ENCODE measurements at places on chromosomes 16 and 17. TPM values are rescaled to one million over a fixed set of nuclear protein-coding genes. Genes with fewer than 3 reads are reported as not detected.

- no peak overlapping the region for H3K27ac ChIP-seq
- no peaks in the 10 kb centered on the region for H3K4me1 ChIP-seq
- no peaks in the 10 kb centered on the region for H3K36me3 ChIP-seq
- no peak for DNase-seq
Observed at GRCh38 chr17:79563237-79564013, 47.4 kb downstream of the RBFOX3 start.

GRCh38 chr17:2935632-2936031 lies 127.8 kb downstream of the OR1D5 start:
- H3K4me1 ChIP-seq, result peaks cover 17% of the 10 kb centered on the region
- H3K4me3 ChIP-seq, result no peak overlapping the region
- no peak for DNase-seq
- H3K27ac ChIP-seq, result no peak overlapping the region
- no peaks in the 10 kb centered on the region for H3K27me3 ChIP-seq

DNA sequence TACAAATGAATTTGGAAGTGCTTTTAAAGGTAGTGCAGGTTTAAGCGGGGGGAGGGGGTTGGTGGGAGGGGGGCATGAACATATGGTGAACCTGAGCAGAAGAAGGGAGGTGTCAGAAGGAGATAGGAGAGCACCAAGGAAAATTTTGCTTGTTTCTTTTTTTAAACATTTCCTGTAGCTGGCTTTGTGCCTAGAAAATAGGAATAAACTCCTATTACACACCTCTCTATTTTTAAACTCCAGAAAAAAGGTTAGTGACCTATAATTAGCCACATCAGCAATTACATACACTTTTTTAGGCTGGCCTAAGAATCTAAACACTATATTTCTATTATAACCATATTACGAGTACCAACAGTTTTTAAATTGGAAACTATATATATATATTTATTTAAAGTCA lies 159.1 kb downstream of the SKAP1 start:
- H3K27me3 ChIP-seq, result no peaks in the 10 kb centered on the region
- H3K27ac ChIP-seq, result no peak overlapping the region
- no peak for DNase-seq
- H3K4me1 ChIP-seq, result no peaks in the 10 kb centered on the region

DNA sequence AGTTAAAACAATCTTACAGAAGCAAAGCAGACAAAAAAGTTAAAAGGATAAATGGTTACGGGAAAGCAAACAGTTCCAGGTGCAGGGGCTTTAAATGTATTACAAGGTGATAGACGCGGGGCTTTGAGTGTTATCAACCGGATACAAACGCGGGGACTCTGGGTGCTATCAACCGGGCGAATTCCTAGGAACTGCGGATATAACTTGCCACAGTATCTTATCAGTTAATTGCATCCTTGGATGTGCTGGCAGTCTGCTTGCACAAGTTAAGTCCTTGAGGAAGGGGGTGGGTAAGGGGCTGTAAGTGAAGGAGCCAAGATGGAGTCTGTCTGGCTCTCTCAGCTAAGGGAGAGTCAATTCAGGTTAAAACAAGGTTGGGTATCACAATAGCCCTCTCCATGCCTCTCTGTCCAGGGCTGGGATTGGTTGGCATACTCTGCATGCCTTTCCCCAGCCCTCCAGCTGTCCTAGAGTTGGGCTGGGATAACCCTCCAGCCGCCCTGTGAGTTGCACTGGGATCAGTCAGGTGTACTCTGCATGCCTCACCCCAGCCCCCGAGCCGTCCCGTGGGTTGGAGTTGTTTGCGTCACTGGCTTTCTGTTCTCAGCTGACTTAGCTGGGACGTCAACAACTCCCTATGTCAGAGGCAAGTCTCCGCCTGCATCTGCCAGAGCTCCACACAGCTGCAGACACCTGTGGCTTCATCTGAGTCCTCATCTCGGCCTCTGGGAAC lies 40.9 kb downstream of the TMEM235 start:
- H3K27me3 ChIP-seq, result no peaks in the 10 kb centered on the region
- no peak overlapping the region for H3K4me3 ChIP-seq
- no peaks in the 10 kb centered on the region for H3K36me3 ChIP-seq
- DNase-seq, result peak; percentile 94
- peaks cover 51% of the 10 kb centered on the region for H3K4me1 ChIP-seq

- peak; percentile 91 for DNase-seq
- peak overlapping the region; percentile 72 for H3K4me3 ChIP-seq
- peak overlapping the region; percentile 83 for H3K27ac ChIP-seq
- H3K36me3 ChIP-seq, result no peaks in the 10 kb centered on the region
Observed at GRCh38 chr17:81487487-81488275, 24.9 kb downstream of the ACTG1 start.

DNA sequence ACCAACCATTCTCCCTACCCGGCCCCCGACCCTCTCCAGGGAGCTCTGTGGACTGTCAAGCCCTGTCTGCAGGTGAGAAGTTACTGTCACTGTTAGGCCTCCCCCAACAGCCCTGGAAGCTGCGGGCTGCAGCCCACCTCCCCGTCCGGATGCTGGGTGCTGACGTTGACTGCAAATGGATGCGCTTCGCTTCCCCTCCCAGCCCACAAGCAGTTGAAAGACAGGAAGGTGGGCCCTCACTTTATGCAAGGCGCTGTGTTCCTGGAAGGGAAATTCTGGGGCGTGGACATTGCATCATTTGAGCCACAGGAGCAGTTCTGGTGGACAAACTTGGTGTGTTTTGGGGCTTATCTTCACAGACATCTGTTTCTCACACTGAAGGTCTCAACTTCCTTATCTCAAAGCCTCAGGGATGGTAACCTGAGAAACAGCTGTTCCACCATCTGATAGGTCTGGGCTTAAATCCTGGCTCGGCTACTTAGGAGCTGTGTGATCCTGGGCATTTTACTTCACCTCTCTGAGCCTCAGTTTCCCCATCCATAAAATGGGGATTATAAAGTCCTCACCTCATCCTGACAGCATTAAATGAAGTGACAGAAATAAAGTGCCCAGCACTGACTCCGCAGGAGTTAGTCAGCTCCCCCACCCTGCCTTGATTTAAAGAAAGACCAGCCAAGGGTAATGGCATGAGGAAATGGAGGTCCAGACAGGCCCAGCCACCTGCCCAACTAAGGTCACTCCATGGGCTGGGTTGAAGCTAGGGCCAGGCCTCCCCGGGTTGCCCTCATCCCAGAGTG lies 4.6 kb upstream of the DRC7 start:
- H3K27ac ChIP-seq, result no peak overlapping the region
- no peak for DNase-seq
- H3K27me3 ChIP-seq, result no peaks in the 10 kb centered on the region
- H3K36me3 ChIP-seq, result no peaks in the 10 kb centered on the region

DNA sequence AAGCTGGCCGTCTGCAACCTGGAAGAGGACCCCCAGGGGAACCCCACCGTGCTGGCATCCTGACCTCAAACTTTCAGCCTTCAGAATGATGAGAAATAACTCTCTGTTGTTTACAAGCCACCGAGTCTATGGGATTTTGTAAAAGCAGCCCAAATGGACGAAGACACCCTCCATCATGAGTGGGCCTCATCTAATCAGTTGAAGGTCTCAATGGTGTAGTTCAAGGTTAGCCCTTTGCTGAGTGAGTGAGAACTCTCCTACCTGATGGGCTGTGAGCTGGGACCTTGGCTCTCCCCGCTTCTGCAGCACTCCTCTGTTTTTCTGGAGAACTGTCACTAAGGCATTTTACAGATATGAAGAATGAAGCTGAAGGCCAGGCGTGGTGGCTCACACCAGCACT lies 325.9 kb upstream of the TNRC6C start:
- H3K27me3 ChIP-seq, result no peaks in the 10 kb centered on the region
- no peak for DNase-seq
- no peaks in the 10 kb centered on the region for H3K36me3 ChIP-seq
- no peaks in the 10 kb centered on the region for H3K4me1 ChIP-seq
- H3K4me3 ChIP-seq, result no peak overlapping the region
- H3K27ac ChIP-seq, result no peak overlapping the region

DNA sequence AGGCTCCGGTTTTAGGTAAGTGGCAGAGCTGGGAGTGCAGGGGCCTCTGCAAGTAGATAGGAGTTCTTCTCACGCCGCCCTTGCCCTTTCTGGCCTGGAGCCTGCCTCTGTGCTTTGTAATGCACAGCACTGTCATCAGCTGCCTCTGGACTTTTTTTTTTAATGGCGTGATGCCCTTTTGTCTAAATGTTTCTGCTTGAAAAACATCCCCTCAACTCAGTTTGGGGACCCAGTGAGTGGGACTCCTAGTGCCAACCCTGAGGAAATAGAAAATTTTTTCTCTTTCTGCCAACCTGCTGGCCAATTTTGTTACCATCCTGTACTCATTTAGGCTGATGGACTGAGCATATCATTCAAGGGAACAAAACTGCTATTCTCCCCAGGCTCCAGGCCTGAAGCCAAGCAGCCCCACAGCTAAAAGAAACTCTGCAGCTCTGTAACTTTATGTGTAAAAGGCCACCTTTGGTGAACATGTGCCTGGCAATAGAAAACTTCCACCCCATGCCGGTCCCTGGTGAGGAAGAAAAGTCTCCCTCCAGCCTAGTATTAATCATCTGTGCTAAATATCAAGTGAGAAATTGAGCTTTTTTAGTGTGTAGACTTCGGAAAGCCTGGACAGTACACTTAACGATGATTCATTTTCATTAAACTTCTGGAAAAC lies 22.5 kb downstream of the SLC6A2 start:
- H3K36me3 ChIP-seq, result no peaks in the 10 kb centered on the region
- no peak overlapping the region for H3K4me3 ChIP-seq
- H3K27me3 ChIP-seq, result no peaks in the 10 kb centered on the region

- H3K36me3 ChIP-seq, result no peaks in the 10 kb centered on the region
- H3K4me3 ChIP-seq, result no peak overlapping the region
- H3K27ac ChIP-seq, result no peak overlapping the region
- no peaks in the 10 kb centered on the region for H3K4me1 ChIP-seq
- H3K27me3 ChIP-seq, result no peaks in the 10 kb centered on the region
Observed at GRCh38 chr17:38540514-38541045, 65.2 kb downstream of the SRCIN1 start.

DNA sequence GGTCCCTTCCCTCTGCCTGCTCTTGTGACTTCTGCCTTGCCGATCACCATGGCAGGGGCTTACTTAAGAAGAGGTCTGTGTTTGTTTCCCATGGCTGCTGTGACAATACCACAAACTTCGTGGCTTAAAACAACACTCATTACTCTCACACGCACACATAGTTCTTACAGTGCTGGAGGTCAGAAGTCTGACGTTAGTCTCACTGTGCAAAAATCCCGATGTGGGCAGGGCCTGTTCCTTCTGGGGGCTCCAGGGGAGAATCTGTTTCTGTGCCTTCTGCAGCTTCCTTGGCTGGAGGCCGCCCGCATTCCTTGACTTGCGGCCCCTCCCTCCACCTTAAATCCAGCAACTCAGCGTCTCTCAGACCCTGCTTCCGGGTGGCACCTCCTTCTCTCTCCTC lies 249.2 kb upstream of the GSE1 start:
- H3K4me1 ChIP-seq, result peaks cover 70% of the 10 kb centered on the region
- H3K27me3 ChIP-seq, result no peaks in the 10 kb centered on the region
- no peak for DNase-seq
- H3K27ac ChIP-seq, result peak overlapping the region; percentile 76
- no peak overlapping the region for H3K4me3 ChIP-seq

GRCh38 chr17:46044286-46044928 lies 45.4 kb downstream of the STH start:
- no peak overlapping the region for H3K4me3 ChIP-seq
- peaks cover 5% of the 10 kb centered on the region for H3K36me3 ChIP-seq

DNA sequence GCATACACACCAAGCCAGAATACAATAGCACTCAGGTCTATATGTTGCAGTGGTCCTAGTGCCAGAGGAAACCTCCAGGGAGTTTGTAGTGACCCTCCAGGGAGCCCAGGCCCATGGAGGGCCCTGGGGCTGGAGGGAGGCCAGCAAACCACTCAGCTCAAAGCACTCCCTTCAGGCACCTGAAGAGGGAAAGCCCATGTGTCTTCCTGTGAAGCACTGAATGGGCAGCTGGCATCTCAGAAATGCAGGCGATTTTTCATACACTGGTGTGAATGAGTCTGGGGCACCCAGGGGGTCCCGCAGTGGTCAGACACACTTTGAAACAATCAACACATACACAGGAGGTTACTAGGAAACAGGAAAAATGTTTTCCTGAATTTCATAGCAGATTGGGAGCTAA lies 12.8 kb downstream of the TBC1D26 start:
- H3K4me3 ChIP-seq, result no peak overlapping the region
- DNase-seq, result no peak
- no peak overlapping the region for H3K27ac ChIP-seq

GRCh38 chr16:27381974-27382855 lies 19.8 kb upstream of the IL21R start:
- no peaks in the 10 kb centered on the region for H3K36me3 ChIP-seq
- DNase-seq, result no peak
- H3K27ac ChIP-seq, result no peak overlapping the region
- no peak overlapping the region for H3K4me3 ChIP-seq

- H3K36me3 ChIP-seq, result no peaks in the 10 kb centered on the region
- no peaks in the 10 kb centered on the region for H3K4me1 ChIP-seq
- H3K4me3 ChIP-seq, result no peak overlapping the region
- H3K27me3 ChIP-seq, result no peaks in the 10 kb centered on the region
- no peak for DNase-seq
- no peak overlapping the region for H3K27ac ChIP-seq
Observed at GRCh38 chr17:60510031-60510430, 16.0 kb downstream of the APPBP2 start.

Gene MT1E
- 105 TPM for polyA plus RNA-seq

Gene GFER
- polyA plus RNA-seq, result 44.0 TPM

Gene SCGB1C2
- polyA plus RNA-seq, result not detected

Gene HBA2
- polyA plus RNA-seq, result not detected

Gene NHERF1
- polyA plus RNA-seq, result 763 TPM

Gene TRPV3
- 1.4 TPM for polyA plus RNA-seq

Gene SOX8
- polyA plus RNA-seq, result 4.7 TPM

Gene ACE
- polyA plus RNA-seq, result 9.5 TPM

Gene ZG16B
- polyA plus RNA-seq, result 7.9 TPM

Gene ADAMTS18
- polyA plus RNA-seq, result 2.7 TPM
